ENCODE measurements at places on chromosomes 11 and 22.

DNA sequence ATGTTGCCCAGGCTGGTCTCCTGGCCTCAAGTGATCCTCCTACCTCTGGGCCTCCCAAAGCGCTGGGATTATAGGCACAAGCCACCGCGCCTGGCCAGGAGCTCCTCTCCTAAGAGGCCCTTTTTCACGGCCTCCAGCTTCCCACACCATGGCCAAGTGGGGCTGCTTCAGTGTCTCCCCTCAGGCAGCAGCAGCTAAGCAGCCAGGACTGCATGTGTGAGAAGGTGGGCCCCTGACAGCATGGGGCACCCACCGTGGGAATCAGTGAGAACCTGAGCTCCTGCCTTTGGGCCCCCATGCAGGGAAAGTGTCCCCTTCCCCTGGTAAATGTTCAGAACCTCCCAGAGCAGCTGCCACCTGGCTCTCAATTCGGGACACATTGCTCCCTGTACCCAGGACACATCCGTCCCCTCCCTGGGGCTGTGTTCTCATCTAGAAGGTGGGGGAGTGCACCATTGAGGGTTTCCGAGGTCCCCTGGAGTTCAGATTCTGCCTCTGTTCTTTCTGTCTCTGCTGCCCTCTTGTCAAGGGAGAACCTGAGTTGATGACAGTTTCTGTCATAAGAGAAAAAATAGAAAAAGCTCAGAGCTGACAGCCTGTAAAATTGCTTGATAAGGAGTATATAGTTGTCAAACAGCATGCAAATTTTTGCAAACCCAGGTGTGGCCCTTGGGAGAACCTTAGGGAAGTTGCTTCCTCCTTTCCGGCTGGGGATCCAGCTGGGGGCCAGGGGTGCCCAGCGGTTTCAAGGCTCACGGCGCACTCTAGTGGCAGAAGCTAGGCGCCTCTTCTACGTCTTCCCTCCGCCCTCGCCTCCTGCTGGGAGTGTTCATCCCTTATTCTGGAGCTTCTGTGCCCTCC is 29.7 kb downstream of the FAM83F start:
- no peak for DNase-seq

DNA sequence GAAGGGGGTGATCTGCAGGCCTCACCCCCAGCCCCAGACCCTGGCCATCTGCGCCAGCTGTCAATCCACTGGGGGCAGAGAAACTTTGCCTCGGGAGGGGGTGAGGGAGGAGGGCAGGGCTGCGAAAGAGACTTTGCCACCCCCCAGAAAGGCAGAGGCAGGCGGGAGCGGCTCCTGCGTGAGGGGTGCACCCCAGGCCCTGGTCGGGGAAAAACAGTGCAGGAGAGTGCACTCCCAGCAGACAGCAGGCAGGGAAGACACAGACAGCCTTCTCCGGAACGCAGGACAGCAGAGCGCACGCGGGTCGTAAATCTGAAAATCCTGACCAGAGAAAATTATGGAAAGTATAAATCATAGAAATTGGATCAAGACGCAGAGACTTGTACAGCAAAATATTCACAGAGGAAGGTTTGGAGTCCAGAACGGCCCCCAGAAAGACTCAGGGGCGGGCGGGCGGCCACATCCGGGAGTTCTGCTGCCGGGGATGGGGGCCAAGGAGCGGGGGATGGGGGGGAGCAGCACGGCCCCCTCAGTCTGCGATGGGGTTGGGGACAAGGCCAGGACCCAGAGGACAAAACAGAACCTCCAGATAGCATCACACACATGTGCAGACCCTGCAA is 8.0 kb upstream of the MRPL23 start:
- DNase-seq, result no peak

GRCh38 chr11:9462172-9462799 is 1.5 kb downstream of the ZNF143 start:
- no peak for DNase-seq

- no peak for DNase-seq
Measured at GRCh38 chr11:61916737-61917333, 531 bp downstream of the RAB3IL1 start.

DNA sequence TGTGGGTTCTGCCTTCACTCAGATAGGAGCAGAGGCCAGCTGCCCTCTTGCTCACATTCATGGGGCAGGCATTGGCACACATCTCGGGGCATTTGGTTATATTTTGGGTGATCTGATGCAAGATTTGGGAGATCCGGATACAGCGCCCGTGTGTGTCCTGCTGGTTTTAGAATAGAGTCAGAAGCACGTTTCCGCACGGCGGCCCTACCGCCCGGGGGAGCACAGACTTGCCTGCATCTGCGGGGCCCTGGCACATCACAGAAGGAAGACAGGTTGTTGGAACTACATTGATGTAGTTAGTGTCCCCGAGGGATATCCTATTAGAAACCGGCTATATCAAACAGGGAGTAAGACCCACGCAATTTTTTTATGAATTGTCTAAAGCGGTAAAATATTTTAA is 982.8 kb downstream of the NTM start:
- DNase-seq, result no peak

DNA sequence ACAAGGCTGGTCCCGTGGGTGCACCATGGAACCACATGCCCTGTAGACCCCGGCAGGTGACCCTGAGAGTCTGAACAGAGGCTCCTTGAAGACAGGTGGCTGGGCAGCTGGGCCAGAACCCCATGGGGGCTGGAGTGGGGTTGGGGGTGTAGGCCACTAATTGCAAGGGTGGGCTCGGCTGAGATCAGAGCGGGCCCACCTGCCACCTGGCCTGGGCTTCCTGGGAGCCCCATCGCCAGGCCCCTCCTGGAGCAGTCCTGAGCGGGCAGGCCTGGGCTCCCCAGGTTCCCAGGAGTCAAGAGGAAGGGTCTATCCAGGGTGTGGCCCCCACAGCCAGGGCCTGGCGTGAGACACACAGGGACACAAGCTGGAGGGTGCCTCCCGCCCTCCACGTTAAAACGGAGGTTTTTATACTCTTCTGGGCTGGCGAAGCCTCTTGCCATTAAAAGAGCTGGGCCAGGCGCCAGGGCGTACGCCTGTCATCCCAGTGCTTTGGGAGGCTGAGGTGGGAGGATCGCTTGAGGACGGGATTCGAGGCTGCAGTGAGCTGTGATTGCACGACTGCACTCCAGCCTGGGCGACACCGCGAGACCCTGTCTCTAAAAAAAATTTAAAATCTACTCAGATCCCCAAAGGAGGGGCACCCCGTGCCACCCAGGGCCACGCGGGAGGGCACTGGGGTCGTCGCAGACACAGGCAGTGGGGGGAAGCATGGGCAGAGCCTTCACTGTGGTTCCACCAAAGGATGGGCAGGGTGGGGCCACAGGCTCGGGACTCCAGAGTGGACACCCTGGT is 4.8 kb upstream of the TRABD start:
- DNase-seq, result no peak

GRCh38 chr11:63985812-63986155 is 454 bp upstream of the OTUB1 start:
- DNase-seq, result no peak

DNA sequence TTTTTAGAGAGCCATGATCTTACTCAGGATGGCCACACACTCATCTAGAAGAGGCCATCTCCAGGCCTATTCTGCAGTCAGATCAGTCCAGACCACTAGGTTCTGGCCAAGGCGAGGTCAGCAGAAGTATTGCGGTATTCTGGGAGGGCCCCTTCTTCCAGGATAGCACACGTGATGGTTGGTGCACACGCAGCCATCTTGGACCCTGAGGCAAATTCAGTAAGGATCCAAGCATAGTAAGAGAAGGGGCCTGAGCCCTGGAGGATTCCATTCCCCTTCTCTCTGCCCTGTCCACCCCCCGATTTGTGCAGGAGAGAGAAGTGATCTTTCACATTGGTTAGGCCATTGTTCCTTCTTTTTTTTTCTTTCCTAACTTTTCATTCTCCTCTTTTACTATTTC is 957.9 kb downstream of the BRD1 start:
- DNase-seq, result no peak

GRCh38 chr11:134449713-134450112 is 37.7 kb upstream of the B3GAT1 start:
- no peak for DNase-seq

DNA sequence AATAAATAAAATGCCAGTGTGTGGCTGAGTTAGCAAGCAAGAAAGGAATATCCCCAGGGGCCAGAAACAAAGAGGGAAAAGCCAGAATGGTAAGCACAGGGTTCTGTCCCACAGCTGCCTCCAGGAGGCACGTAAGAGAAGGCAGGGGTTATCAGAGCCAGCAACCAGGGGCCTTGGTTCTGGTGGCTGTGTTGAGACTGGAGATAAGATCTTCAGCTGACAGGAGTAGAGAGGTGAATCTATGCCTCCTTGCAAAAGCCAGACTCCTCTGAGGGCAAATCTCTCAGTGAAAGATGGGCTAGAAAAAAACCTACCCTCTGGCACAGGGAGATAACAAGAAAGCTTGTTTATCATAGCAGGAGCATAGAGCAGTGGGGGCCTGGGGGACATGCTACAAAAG is 29.8 kb upstream of the NFAM1 start:
- no peak for DNase-seq

GRCh38 chr22:28630177-28630574 is 49.5 kb downstream of the TTC28 start:
- DNase-seq, result no peak

DNA sequence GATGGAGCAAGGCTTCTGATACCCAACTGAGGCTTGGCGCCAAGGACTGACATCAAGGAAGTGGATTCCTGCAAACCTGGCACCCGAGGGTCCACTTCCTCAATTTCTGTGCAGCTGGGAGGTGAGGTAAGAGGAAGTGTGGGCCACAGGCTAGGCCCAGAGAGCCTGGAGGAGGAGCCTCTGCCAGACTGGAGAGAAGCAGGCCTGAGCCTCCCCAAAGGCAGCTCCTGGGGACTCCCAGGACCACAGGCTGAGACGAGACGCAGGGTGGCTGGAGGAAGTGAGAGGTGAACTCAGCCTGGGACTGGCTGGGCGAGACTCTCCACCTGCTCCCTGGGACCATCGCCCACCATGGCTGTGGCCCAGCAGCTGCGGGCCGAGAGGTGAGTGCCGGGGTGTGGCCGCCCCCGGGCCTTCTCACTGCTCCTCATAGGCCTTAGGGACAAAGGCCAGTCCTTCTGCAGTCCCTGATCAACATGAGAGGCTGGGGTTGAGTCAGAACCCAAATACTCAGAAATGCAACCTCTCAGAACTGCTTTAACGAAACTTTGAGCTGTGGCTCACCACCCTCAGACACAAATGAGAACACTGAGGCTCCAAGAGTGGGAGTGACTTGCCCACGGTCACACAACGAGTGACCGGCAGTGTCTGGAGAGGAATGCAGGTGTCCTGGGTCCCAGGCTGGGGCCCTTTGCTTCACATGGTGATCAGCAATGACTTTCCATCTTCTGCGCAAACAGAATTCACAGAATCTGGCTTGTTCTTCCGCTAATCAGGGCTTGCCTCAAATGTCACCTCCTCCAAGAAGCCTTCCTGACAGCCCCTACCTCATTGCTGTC is at the start of gene NCF4:
NCF4 (plus strand) TSS at position 186 of the 839 bp plus-strand sequence; CDS start at position 352, 166 bp downstream.
- DNase-seq, result no peak

GRCh38 chr11:60756307-60757032 is at the start of gene MS4A15:
TSS of gene MS4A15 (plus strand) at chr11:60756867. CDS start at chr11:60763734, 6,867 bp downstream.
- no peak for DNase-seq

- DNase-seq, result no peak
Measured at GRCh38 chr11:105548359-105548758, 61.5 kb upstream of the GRIA4 start.

DNA sequence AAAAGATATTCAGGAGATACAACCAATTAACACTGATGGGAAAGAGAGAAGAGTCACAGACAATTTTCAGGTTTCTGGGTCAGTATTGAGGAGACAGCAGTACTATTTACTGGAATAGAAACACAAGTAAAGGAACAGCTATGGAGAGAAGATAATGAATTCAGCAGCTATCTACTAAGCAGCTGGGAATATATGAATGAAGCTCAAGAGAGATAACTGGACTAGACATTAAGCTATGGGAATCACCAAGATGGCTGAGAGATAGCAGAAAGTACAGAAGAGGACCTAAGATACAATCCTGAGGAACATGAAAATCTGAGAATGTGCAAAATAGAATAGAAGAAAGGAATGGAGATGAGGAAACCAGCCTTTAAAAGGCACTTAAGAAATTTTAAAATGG is 15.9 kb downstream of the ALG9 start:
- no peak for DNase-seq

All from SK-N-MC (cell line).